GM12891 (cell line): ENCODE measurements at places on chromosomes 13 and 19.

- DNase-seq, result no peak
Measured at GRCh38 chr13:19810151-19810550, 27.4 kb upstream of the PSPC1 start.

GRCh38 chr19:13807421-13808021, 12.3 kb downstream of the ZSWIM4 start:
- no peak for DNase-seq

DNA sequence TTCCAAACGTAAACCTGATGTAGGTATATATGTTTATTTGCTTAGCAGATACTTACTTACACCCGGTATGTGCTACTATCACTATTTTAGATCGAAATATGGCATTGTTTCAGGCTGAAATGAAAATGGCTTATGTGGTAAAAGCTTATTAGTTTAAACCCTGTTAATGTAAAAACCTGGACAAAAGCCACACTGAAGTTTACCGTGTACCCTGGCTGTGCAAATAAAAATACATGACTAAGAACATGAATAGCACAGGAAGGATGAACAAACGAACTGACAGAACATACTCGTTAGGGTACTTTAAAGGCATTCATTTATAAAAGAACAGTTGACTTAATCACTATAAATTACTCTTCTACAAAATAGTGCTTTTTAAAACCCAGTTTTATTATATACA, 6.6 kb downstream of the CLDN10 start:
- no peak for DNase-seq

DNA sequence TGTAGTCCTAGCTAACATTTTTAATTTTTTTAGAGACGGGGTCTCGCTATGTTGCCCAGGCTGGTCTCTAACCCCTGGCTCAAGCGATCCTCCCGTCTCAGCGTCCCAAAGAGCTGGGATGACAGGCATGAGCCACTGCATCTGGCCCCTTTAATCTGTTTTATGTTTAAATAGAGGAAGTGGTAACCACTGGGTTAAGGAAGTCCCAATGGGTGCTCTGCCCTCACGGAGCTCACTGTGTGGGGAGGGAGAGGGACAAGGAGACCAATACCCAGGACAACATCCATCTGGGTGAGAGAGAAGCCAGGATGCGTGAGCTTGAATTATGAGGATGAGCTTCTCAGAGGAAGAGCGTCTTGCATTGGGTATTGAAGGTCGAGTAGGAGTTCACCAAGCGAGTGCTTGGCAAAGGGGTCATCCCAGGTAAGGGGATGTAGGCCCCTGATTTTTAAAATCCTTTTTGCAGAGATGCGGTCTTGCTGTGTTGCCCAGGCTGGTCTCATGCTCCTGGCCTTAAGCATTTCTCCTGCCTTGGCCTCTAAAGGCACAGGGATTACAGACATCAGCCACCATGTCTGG, 13.8 kb downstream of the YJU2 start:
- DNase-seq, result no peak

DNA sequence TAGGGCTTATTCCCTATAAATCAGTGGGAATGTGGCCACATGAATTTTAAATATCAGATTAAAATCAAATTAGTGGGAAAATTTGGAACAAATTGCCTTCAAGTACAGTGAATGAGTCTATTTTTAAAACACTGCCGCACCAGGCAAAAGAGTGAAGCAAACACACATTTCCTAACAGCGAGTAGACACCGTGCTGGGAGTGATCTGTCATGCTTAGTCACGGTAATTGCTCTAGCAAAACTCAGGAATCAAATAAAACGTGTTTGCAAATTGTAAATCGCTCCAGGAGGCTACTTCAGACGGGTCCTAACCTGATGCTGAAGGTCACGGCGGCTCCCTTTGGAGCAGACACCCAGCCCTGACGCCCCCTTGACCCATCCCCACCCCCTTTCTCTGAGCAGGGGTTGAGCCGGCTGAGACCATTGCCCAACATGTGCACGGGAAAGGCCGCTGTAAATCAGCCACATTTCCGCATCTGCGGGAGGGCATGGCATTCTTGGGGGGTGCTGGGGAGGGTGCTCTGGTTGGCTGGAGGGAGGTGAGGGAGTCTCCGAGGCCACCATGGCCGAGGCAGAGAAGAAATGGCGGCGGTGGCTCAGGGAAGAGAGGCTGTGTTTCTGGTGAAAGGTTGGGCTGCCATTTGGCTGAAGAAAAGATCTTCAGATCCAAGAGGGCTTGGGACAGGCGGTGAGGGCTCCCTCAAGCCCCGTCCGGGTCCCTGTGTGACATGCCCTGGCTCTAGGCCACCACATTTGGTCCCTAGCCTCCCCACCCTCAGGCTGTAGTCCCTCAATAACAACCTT, 8.9 kb downstream of the CEBPA start:
- DNase-seq, result no peak

DNA sequence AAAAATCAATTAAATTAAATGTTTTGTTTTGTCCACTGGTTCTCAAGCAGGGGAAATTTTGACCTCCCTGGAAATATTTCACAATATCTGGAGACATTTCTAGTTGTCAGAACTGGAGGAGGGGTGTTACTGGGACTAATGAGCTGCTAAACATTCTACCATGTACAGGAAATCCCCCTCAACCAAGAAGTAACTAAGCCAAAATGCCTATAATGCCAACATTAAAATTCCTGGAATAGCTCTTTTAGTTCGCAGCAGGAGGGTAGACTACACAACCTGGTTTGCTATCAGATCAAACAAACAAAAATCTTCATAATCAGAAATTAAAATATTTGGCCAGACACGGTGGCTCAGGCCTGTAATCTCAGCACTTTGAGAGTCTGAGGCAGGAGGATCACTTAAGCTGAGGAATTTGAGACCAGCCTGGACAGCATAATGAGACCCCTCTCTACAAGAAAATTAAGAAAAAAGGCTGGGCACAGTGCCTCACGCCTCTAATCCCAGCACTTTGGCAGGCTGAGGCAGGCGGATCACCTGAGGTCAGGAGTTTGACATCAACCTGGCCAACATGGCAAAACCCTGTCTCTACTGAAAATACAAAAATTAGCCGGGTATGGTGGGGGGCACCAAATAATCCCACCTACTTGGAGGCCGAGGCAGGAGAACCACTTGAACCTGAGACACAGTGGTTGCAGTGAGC, 13.7 kb upstream of the SMARCA4 start:
- no peak for DNase-seq

DNA sequence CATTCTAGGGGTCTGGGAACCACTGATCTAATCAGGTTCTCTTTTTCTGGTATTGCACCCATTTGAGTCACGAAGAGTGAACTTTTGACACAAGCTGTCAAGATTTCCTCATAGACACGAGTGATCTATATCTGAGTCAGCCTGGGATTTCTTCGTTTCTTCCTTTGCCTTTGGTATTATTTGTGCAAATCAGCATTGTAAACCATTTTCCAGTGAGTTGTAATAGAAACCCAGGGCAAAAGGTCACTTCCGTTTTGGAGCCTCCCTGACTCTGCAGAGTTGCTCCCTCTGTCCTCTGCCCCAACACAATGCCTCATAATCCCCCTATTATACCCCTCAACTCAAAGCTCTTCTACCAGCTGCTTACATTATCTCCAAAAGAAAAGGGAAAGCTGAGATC, 615.1 kb downstream of the EFNB2 start:
- DNase-seq, result no peak

DNA sequence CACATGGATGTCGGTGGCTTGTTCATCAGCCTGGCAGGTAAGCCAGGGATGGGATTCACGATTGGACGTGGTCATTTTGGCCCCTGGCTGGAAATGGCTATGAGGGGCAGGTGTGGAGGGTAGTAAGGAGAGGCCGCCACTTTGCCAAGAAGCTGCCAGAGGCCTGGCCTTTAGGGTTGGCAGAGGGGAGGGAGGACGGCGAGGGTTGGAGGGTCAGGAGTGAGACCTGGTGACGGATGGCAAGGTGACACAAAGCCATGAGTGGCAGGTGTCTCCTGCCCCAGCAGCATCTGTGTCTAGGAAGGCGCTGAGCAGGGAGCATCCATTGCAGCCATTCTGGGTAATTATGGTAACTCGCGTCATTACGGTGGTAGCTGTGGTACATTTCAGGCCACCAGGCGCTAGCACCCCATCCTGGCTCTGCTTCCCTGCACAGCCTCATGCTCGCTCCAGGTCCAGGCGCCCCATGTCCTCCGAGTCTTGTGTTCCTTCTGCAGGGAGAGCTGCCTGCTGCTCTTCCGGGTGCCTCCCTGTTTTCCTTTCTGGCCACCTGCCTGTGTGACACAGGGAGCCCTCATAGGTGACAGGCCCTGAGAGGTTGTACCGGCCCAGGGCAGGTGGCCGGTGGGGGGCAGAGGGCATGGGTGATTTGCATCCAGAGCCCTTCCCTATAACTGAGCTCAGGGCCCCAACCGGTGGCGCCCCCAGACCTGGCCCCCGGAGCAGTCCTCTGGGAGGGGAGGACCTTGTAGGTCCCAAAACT, 4.2 kb downstream of the SSBP4 start:
- no peak for DNase-seq

DNA sequence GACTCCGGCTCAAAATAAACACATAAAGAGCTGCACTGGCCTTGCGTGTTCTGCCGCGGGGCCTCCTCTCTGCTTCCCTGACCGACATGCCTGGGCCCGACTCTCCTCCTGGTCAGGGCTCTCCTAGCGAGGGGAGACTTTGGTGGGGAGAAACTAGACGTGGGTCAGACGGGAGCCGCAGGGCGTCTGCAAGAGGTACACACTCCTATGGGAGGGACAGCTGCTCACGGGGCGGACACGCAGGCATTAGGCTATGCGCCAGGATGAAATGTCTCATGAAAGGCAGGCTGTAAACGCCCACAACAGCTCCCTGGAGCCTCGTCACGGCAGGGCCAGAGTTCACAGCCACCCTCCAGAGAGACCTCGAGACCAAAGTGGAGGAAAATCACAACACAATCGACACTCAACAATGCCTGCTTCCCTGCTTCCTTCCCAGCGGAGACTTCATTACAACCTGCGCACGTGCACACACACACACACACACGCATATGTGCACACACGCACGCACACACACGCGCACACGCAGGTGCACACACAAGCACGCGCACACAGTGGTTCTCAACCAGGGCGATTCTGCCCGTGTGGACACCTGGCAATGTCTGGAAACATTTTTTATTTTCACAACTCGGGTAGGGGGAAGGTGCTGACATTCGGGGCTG, 5.8 kb downstream of the SLC39A3 start:
- DNase-seq, result no peak

DNA sequence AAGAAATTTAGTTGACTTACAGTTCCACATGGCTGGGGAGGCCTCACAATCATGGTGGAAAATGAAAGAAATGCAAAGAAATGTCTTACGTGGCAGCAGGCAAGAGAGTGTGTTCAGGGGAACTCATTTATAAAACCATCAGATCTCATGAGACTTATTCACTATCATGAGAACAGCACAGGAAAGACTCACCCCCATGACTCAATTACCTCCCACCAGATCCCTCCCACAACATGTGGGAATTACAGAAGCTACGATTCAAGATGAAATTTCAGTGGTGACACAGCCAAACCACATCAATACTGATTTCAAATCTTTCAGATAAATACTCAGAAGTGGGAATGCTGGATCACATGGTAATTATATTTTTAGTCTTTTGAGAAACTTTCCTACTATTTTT, 1357.9 kb downstream of the SLITRK5 start:
- no peak for DNase-seq
